Caco-2 (cell line): ENCODE measurements at places on chromosomes 16 and 17. TPM values are rescaled to one million over a fixed set of nuclear protein-coding genes. Genes with fewer than 3 reads are reported as not detected.

PRSS53 gene
- 1.8 and 2.1 TPM in 2 replicates for total RNA-seq

PCGF2 gene
- 91.3 and 95.1 TPM in 2 replicates for total RNA-seq

ACSM2A gene
- total RNA-seq: not detected in 2 replicates

COX6A2 gene
- total RNA-seq: not detected in 2 replicates

DNA sequence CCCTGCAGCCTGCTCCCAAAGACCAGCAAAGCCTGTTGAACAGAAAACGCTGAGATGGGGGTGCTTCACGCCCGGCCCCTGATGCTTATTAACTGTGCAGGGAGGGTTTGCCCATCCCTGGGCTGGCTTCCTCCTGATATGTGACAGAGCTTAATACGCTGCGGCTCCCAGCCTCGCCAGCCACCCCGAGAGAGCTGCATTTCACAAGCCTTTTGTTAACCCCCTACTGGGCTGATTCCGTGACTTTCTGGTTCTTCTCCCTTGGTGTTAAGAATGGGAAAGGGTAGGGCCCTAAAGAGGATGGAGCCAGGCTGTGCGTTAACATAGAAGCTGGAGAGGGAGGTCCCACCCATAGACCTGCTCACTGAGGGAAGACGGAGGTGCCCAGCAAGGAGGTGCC lies 211.8 kb downstream of the ENGASE start:
- H3K4me1 ChIP-seq: no peaks in the 10 kb centered on the region
- DNase-seq: no peak
- no peak overlapping the region for H3K4me3 ChIP-seq
- no peaks in the 10 kb centered on the region for H3K36me3 ChIP-seq
- peaks cover 2% of the 10 kb centered on the region; the same call in 1 of the 2 replicates for H3K27me3 ChIP-seq

DNA sequence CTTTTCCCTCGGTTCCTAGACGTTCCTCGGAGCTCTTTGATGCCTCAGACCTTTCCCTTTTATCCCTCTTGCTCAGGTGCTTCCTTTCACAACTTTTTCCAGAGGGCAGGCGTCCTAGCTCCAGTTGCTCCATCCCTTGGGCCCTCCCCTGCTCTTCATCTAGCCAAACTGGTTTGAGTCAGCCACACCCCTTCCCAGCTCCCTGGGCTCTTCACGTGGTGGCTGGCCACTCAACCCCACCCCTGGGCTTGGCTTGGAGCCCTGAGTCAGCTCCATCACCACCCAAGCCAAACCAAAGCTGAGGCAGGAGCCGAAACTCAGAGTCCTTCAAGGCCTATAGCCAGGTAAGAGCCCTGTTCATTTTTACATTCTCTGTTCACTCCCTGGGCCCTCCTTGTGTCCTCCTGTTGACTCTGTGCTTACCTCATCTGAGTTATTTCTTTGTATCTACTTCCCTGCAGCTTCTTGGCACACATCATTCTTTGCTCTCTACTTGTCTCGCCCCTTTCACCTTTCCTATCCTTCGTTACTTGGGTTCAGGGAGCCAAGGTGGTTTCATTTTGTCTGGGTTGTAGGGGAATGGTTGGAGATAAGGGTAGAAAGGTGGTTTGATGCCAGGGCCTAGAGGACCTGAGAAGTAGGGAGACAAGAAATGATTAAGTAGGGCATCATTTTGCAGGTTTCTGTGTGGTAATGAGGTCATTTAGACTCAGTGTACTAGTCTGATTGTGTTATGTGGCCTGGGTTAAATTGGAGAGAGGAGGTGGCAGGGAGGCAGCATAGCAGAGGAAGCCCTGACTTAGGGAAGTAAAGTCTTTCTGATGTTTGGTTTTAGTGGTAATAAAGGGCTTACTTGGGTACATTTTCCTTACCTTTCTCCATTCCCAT lies 7.6 kb upstream of the PHKG2 start:
- peak; percentile 92 for DNase-seq
- peaks cover 27% of the 10 kb centered on the region for H3K4me1 ChIP-seq
- peak overlapping the region; percentile 12; the same call in 1 of the 2 replicates for H3K4me3 ChIP-seq
- H3K27ac ChIP-seq: peak overlapping the region; percentile 90
- peaks cover 8% of the 10 kb centered on the region for H3K36me3 ChIP-seq

DNA sequence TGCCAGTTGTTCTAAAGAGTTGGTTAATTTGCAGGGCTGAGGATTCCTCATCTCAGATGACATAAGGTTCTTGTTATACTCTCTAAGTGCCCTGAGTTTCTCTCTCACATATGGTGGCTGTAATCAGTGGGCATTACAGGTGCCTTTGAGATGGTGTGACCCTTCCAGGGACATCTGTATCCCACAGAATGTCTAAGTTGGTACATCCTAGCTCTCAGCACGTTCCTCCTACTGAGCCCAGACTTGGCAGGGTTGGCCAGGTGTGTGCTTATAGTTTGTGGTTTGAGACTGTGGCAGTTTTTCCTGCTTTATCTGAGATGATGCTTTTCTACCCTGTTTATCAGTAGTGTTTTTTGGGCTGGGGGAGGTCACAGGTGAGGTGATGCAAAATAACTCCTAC lies 36.3 kb downstream of the SPECC1 start:
- no peak for DNase-seq
- no peaks in the 10 kb centered on the region for H3K4me1 ChIP-seq
- no peaks in the 10 kb centered on the region for H3K27me3 ChIP-seq
- H3K36me3 ChIP-seq: no peaks in the 10 kb centered on the region
- H3K27ac ChIP-seq: no peak overlapping the region
- H3K4me3 ChIP-seq: no peak overlapping the region

DNA sequence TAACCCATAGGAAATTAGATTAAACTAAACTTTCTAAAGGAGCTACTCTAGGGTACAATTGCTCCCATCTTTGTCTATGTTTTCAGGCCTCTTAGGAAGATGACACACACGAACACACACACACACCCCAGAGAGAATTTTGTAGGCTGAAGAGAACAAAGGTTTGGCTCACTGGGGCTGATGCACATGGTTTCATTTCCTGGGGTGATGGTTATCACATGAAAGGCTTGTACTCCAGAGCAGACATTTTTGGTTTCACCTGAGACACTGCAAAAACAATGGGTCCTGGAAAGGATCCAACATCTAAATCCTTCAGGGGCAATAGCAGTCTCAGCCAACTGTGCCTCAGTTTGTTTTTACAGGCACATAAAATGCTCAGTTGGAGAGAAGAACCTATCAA lies 62.8 kb downstream of the GRB7 start:
- DNase-seq: no peak
- no peaks in the 10 kb centered on the region for H3K36me3 ChIP-seq

GRCh38 chr16:68590201-68590994 lies 51.3 kb downstream of the ZFP90 start:
- no peaks in the 10 kb centered on the region for H3K27me3 ChIP-seq
- no peaks in the 10 kb centered on the region for H3K36me3 ChIP-seq
- H3K4me3 ChIP-seq: no peak overlapping the region
- no peaks in the 10 kb centered on the region for H3K4me1 ChIP-seq

DNA sequence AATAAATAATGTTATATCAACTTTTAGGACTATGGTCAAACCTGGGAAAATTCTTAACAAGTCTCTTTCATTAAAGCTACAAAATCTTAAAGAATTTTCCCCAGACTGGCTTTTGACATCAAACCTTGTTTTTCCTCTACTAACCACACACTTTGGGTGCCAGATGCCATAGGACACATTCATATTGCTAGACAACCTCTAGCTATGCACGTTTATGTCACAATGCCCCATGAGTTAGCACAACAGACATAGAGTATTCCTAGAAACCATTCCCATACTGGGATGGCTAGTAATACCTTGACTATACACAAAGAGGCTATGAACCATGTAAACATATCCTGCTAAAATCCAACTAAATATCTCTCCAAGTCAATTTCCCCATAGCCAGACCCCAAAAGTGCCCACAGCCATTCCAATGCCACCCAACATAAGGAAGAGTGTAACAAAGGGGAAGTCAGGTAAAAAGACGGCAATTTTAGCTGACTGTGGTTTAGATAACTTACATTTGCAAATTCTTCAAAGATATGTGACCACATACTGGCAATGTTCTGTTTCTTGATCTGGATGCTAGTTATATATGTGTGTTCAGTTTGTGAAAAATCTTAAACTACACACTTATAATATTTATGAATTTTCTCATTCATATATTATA lies 23.4 kb downstream of the SMURF2 start:
- H3K27ac ChIP-seq: no peak overlapping the region
- H3K36me3 ChIP-seq: no peaks in the 10 kb centered on the region
- peaks cover 5% of the 10 kb centered on the region; the same call in 1 of the 2 replicates for H3K4me1 ChIP-seq
- no peak overlapping the region for H3K4me3 ChIP-seq
